A549 (cell line): ENCODE measurements at places on chromosomes 12 and 14.

DNA sequence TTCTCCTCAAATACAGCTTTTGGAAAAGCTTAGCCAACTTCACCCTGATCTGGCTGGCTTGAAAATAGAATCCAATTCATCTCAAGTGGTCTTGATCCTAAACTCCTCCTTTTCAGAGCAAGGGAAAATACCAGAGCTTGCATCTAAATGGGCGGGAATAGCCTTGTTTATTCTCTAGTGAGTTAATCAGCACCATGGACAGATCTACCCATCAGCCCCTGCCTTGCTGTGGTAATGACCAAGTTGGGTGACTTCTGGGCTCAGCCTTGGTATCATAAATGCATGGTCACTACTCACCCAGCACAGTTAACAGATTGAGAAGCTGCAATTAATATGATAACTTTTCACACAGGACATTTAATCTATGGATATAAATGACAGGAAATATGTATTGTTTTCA, 196.6 kb downstream of the GLT1D1 start:
- DNase-seq, result no peak

DNA sequence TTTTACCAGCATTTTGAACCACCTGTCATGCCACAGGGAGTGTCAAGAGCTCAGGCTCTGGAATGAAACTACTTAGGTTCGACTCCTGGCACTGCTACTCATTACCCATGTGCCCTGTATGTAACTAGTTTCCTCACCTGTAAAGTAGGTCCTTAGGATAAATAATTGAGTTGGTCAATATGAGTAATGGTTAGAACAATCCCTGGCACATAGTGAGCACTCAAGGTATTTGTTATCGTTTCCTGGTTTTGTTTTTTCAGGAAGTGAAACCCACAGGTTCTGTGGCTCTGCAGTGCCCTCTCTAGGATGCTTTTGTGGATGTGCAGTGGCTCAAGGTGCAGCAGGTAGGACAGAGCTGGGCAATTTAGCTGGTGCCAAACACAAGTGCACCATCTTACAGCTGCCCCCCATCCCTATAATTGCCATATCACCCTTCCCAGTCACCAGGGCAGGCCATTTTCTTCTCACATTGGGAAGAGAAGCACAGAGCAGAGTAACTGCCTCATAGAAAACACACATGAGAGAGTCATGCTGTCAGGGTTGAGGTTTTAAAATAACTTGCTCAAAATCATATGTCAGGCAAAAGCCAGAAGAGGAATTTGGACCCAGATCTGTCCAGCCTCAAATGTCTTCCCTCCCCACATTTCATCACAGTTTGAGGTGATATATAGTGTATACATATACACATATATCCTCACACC, 297.5 kb downstream of the RPAP3 start:
- DNase-seq, result peak; percentile 22

GRCh38 chr12:56574210-56574609, 52.6 kb downstream of the RBMS2 start:
- DNase-seq, result no peak

GRCh38 chr12:99766408-99766807, 118.9 kb downstream of the GARIN6 start:
- no peak for DNase-seq

GRCh38 chr12:946631-947030, 2.9 kb downstream of the RAD52 start:
- no peak for DNase-seq

DNA sequence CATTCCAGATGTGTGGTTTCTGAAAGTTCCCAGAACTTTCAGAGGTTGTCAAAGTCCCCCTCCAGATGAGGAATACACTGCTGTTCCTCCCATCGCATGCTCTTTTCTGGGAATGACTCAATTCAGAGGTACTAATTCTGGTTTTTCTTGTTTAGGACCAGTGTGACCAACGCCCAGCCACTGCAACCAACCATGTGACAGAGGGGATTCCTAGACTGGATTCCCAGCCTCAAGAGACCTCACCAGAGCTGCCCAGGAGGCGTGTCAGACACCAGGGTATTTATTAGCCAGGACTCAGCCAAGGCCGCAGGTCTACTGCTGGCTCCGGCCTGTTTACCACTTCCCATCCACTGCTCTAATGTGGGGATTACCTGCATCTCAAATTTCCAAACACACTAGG, 24.2 kb downstream of the TRAFD1 start:
- no peak for DNase-seq

- peak; percentile 2 for DNase-seq
Measured at GRCh38 chr12:44874981-44875416, 1.1 kb downstream of the NELL2 start.

- DNase-seq, result no peak
Measured at GRCh38 chr12:119320678-119321077, 13.9 kb upstream of the CCDC60 start.
